ENCODE measurements at places on chromosomes 2 and 18. TPM values are rescaled to one million over a fixed set of nuclear protein-coding genes. Genes with fewer than 3 reads are reported as not detected.

DYSF gene
- total RNA-seq = 23.2 TPM

- DNase-seq = no peak
Observed at GRCh38 chr2:210303498-210303897, 11.5 kb downstream of the MYL1 start.

- no peak for DNase-seq
Observed at GRCh38 chr2:15050483-15050882, 418.0 kb downstream of the LRATD1 start.

- peak; percentile 86 for DNase-seq
Observed at GRCh38 chr2:217049956-217050355, 190.1 kb upstream of the TNP1 start.

- DNase-seq = no peak
Observed at GRCh38 chr2:27655155-27655951, 8.1 kb downstream of the SUPT7L start.

DNA sequence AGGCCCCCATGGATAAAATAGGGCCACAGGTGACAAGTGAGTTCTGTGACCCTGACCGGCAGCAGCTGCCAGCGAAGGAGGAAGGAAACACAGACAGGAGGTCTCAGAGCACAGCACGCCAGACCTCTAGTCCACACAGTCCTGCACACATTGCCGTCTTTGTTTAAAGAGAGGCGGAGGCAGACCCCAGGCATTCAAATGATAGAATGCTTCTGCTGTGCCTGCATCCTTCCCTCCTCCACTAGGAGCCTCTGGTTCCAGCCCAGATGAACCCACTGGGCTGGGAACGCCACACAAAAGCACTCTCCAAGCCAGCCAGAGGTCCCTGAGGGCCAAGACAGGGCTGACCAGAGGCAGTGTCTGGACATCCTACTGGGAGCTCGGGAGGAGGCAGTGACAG is 118.7 kb downstream of the KLHL29 start:
- no peak for DNase-seq

TMEM163 gene
- 0.59 TPM for total RNA-seq

- no peak for DNase-seq
Observed at GRCh38 chr2:96176661-96177060, 31.4 kb upstream of the DUSP2 start.

Measured in skin of body (tissue), 3 donors.